ENCODE measurements at places on chromosomes 12 and 14.

GRCh38 chr14:85124631-85125290 lies 405.2 kb upstream of the FLRT2 start:
- DNase-seq, result no peak

GRCh38 chr14:45133683-45134050 lies 614 bp downstream of the FKBP3 start:
- no peak for DNase-seq

GRCh38 chr14:37594238-37594970 lies 645 bp downstream of the FOXA1 start:
- DNase-seq, result no peak

DNA sequence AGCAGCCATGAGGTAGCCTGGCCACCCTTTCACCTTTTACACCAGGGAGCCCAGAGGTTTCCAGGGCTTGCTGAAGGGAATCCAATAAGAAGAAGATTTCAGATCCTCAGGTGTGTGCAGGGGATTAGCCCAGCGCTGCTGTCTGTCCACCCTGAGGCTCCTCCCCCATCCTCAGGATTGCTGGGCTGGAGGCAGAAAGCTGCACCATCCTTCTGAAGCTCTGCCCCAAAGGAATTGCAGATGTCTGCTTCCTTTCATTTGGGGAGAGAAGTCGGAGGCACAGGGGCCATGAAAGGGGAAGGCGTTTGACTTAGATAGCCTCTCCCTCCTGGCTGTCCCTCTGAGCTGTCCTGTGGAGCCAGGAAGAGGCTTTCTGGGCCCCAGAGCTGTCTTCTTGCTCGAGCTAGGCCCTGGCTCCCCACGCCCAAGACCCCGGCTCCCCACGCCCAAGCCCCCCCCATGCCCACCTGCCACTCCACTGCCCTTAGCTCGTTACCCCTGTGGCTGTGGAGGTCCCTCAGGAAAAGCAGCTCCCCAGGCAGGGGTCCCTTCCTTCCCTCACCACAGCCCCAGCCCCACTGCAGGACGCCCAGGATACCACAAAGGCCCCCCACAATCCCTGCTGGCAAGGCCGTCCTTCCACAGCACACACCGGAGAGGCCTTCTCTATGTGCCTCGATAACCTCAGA lies 359.0 kb downstream of the CACNA1C start:
- no peak for DNase-seq

- no peak for DNase-seq
These were observed 393.0 kb downstream of the C12orf75 start for GRCh38 chr12:105723494-105723893.

GRCh38 chr12:15439459-15439858 lies 117.2 kb downstream of the PTPRO start:
- DNase-seq, result no peak
